Mammary epithelial cell (primary cell): ENCODE measurements at places on chromosomes 12 and 14. TPM values are rescaled to one million over a fixed set of nuclear protein-coding genes. Genes with fewer than 3 reads are reported as not detected.
A peak's percentile ranks its signal among the peaks of the same experiment; 100 is the strongest.

MGP gene
- polyA plus RNA-seq = 1.4 TPM

STAC3 gene
- polyA plus RNA-seq = 0.35 TPM

- DNase-seq = no peak
Observed at GRCh38 chr14:93962701-93963601, 13.4 kb downstream of the ASB2 start.

- no peak for DNase-seq
Observed at GRCh38 chr14:38710881-38711280, 392.2 kb downstream of the SEC23A start.

DNA sequence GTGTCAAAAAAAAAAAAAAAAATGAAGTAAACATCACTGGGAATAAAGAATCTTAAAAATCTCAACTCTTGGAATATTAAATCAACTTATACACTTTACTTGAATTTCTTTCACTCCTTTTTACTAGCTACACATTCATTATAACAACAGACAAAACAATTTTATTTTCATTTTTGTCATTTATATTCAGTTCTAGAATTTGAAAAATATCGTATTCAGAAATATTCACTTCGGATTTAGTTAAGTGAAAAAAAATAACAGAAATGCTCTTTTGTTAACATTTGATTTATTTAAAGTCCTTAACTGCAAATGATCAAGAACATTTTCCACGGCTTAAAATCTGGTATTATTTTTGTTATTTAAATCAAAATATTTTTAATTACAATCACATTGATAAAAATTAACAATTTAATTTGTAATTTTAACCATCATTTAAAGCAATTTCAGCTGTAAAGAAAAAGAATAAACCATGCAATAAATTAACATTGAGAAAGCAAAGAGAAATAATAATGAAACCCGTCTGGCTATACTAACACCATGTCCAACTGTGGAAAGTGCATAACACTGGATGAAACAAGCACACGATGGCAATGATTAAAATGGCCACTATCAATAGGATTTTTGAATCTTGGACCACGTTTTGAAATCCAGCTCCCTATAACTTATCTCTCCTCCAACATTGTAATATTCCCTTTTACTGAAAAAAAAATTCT, 5.2 kb downstream of the FOXA1 start:
- DNase-seq = no peak

- no peak for DNase-seq
Observed at GRCh38 chr14:31487886-31488285, at the start of gene GPR33. GPR33 (minus strand) TSS chr14:31488039; CDS start chr14:31483965, 4,074 bp downstream.

DNA sequence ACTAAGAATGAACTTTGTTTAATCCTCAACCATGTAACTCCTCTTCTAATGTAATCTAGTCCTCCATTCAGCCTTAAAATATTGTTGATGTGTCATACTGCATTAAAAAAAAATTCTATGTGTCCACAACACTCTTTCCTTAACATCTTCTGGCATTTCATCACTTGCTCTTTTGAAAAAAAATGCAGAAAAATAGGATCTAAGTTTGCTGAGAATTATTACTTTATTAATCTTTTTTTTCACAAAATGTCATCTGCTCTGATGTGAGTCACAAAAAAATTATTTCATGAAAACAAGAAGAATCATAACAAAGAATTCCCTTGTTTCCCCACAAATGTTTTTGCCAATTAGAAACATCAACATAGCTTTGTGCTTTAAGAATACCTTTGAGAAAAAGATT, 410.1 kb upstream of the MGAT4C start:
- no peak for DNase-seq

DNA sequence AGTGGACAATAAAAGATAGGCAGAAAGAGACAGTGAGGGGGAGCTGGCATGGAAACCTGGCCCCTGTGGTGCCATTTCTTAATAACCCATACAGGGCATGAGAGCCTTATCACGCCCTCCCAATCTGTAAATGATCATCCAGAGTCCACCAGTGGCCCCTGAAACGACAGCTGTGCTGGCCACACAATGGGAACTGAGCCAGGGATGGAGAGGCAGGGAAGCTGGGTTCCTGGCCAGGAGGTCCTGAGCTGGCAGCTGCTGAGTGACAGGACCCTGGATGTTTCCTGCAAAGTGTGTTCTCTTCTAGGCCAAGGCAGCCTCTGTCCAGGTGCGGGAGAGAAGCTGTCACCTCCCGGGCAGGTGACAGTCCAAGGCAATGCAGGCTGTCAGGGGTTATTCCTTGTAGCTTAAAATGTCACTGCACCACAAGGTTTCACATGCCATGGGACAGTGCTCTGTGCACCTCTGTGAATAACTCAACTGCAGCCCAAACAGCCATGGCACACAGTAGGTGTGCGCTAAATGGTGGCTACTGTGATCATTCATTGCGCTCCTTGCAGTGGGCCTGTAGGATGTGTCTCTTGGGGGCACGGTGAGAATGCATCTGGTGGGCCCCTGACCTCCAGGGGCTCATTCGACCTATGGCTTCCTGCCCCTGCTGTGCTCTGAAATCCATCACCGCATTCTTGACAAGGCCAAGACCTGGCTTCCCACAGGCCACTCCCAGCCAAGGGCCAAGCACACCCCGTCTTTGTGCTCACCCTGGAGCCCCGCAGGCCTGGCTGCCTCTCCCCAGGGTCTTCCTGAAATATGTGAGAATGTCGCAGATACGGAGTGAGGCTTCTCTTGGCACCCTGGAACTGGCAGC, 46.3 kb upstream of the BCL11B start:
- no peak for DNase-seq

ALX1 gene
- not detected for polyA plus RNA-seq

GRCh38 chr12:14769466-14769968, 33.8 kb downstream of the WBP11 start:
- no peak for DNase-seq

GRCh38 chr14:73237219-73237785, at the start of gene PAPLN:
PAPLN (plus strand) TSS chr14:73237506; CDS start chr14:73239779, 2,273 bp downstream.
- DNase-seq = peak; percentile 20

- peak; percentile 46 for DNase-seq
Observed at GRCh38 chr12:77940567-77940966, 109.9 kb downstream of the NAV3 start.

DNA sequence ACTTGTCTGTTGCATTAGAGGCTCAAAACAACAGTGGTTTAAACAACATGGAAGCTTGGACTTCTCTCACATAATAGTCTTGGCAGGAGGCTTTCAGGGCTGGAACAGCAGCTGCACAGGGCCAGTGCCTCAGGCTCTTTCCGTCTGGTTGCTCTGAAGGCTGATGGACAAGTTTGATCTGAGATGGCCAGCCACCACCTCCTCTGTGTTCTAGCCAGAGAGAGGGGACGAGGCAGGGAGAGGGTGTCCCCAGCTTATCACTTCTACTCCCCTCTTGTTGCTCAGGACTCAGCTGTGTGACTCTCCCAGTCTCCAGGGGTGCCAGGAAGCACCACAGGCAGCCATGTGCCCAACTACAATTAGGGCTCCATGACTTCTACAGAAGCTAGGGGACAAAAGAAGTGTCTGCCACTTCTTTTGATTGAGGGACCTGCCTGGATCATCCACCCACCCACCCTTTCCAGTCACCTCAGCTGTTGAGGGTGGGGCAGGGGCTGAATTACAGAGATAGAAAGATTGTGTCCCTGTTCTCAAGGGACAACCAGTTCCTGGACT, 46.6 kb downstream of the SMIM41 start:
- no peak for DNase-seq

PFKM gene
- polyA plus RNA-seq = 61.6 TPM

NAV3 gene
- polyA plus RNA-seq = 11.2 TPM

NYNRIN gene
- polyA plus RNA-seq = 2.4 TPM

DNA sequence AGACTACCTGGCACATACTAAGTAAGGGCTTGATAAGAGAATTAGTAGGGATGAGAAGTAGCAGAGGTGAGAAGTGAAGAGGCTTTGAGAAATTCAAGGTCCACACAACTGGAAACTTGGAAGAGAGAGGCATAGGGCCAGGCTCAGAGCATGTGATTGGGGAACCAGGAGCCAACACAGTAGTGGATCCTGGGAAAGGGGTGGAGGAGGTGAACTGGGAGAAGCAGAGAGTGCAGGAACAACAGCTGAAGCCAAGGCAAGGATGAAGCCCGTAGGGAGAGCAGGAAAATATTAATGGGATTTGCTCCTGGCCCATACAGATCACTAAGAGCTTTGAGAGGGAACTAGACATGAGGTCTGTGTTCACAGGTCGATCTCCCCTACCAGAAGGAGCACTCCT, 1.4 kb upstream of the ITGB7 start:
- no peak for DNase-seq

RNFT2 gene
- 0.57 TPM for polyA plus RNA-seq

RAPGEF3 gene
- polyA plus RNA-seq = 6.2 TPM

BHLHE41 gene
- polyA plus RNA-seq = 24.6 TPM

TROAP gene
- polyA plus RNA-seq = 23.0 TPM

PIGH gene
- 19.5 TPM for polyA plus RNA-seq

RPL10L gene
- polyA plus RNA-seq = not detected

DNA sequence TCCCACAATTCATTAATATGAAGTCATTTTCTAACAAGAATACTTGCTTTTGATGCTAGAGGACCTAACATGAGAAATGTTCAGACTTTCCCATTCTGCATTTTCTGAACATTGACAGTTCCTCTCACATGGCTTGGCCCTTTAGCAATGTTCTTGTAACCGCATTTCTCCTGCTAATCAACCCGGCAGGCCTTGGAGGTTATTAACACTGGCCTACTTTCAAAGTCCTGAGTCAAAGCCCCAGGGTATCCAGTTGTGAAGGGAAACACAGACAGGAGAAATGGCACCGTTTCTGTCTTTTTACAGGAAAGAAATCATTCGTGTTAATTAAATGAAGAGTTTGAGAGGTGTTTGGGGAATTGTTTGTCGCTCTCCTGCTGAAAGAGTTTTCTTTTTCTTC, 446.5 kb upstream of the MIS18BP1 start:
- peak; percentile 60 for DNase-seq
